ENCODE measurements at places on chromosomes 1 and 21. TPM values are rescaled to one million over a fixed set of nuclear protein-coding genes. Genes with fewer than 3 reads are reported as not detected.

The PRR9 gene
- total RNA-seq: not detected

The RNF223 gene
- not detected for total RNA-seq

The NPL gene
- total RNA-seq: 2.3 TPM

The KMO gene
- not detected for total RNA-seq

The CHIA gene
- total RNA-seq: not detected

The TNNT2 gene
- total RNA-seq: not detected

The FCGR3A gene
- total RNA-seq: not detected

The TMEM201 gene
- 35.1 TPM for total RNA-seq

The RGSL1 gene
- total RNA-seq: not detected

The FAM72A gene
- 1.5 TPM for total RNA-seq

The PALMD gene
- 5.1 TPM for total RNA-seq

The TAS1R1 gene
- total RNA-seq: not detected

The B3GALT5 gene
- total RNA-seq: 0.25 TPM

The KLHL17 gene
- 103 TPM for total RNA-seq

The APOBEC4 gene
- not detected for total RNA-seq

The FAM78B gene
- total RNA-seq: 66.0 TPM

The SPSB1 gene
- total RNA-seq: 78.6 TPM

The PAPPA2 gene
- total RNA-seq: 2.3 TPM

The NES gene
- total RNA-seq: 375 TPM

The THEMIS2 gene
- total RNA-seq: 4.6 TPM

The DYNLT4 gene
- total RNA-seq: not detected

The TMPRSS3 gene
- 0.71 TPM for total RNA-seq

The MAP10 gene
- total RNA-seq: 3.6 TPM

The MYOG gene
- total RNA-seq: not detected

The IER5 gene
- 8.8 TPM for total RNA-seq

The IGSF3 gene
- total RNA-seq: 110 TPM

The TMEM51 gene
- 3.2 TPM for total RNA-seq

The PPIAL4G gene
- total RNA-seq: 0.61 TPM

The KCNJ6 gene
- total RNA-seq: 80.5 TPM

The S100A10 gene
- 245 TPM for total RNA-seq

The GPR3 gene
- total RNA-seq: 1.5 TPM

The TEDDM1 gene
- total RNA-seq: not detected

The CRP gene
- total RNA-seq: not detected

The ANKRD45 gene
- total RNA-seq: 4.7 TPM

The OPRD1 gene
- 1.2 TPM for total RNA-seq

The OR2L13 gene
- not detected for total RNA-seq

The SPATA45 gene
- total RNA-seq: not detected

The C4BPA gene
- not detected for total RNA-seq

The CYP4A11 gene
- 0.71 TPM for total RNA-seq

The TRIM67 gene
- total RNA-seq: 3.9 TPM

The CRYAA gene
- not detected for total RNA-seq

The SAMD11 gene
- 46.2 TPM for total RNA-seq

The NUAK2 gene
- total RNA-seq: 8.0 TPM

The RNF220 gene
- total RNA-seq: 99.4 TPM

The TMPRSS2 gene
- total RNA-seq: not detected

The TMOD4 gene
- 0.76 TPM for total RNA-seq

The CHAF1B gene
- total RNA-seq: 2.0 TPM

The SPRR1A gene
- total RNA-seq: not detected

The TFF3 gene
- not detected for total RNA-seq

The RAP1GAP gene
- total RNA-seq: 4.8 TPM

Measured in glutamatergic neuron (in vitro differentiated cells).